NCI-H187 treated with DMSO at 0.1 percent for 48 hours (cell line): ENCODE measurements at places on chromosomes 16 and 17.

- no peak for DNase-seq
Measured at GRCh38 chr16:65846210-65846602, 520.3 kb upstream of the CDH5 start.

- DNase-seq = no peak
Measured at GRCh38 chr17:28228986-28229729, 89.8 kb upstream of the TMEM97 start.

- no peak for DNase-seq
Measured at GRCh38 chr17:80667462-80668277, 123.0 kb downstream of the RPTOR start.

- no peak for DNase-seq
Measured at GRCh38 chr17:41004397-41004796, 4.5 kb downstream of the KRTAP3-1 start.

DNA sequence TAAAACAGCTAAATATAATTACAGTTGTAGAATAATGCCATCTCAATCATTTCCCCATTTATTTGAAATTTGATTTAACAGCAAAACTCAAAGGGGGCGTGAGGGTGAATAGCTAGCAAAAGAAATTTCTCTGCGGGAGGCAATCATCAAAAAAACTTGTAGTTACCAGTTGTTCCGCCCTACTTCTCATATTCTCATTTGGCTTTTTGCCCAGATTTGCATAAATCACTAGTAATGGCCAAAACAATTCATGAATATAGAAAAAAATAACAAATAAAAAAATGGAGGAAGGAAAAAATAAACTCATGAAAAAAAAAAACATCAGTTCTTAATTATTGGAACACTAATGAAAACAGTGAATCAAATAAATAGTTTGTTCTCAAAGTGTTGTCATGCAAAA lies 722.6 kb upstream of the KIF2B start:
- DNase-seq = no peak

GRCh38 chr17:29140631-29141513 lies 39.3 kb downstream of the MYO18A start:
- no peak for DNase-seq

DNA sequence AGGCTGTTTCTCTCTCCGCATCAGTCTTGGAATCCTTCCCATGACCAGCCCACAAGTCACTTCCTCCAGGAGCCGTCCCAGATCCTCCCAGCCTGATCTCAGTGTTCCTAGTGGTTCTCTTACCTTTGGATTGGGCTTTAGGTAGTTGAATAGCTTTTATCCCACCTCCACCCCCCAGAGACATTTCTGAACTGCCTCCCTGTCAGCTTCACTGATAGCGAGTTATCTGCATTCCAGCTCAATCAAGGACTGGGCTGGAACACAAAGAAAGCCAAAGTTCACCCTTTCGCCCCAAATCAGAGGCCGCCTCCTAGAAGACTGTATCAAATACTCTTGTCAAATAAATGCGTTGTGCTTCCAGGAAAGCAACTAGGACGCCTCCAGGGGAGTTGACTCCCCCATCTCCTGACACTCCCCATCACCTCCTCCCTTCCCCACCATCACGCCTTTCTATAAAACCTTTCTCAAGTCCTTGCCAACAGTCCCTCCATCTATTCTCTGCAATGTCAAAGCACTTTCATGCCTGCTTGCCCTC lies 72.7 kb downstream of the TMEM132E start:
- DNase-seq = no peak

- DNase-seq = no peak
Measured at GRCh38 chr17:61574542-61575351, 16.3 kb downstream of the NACA2 start.

DNA sequence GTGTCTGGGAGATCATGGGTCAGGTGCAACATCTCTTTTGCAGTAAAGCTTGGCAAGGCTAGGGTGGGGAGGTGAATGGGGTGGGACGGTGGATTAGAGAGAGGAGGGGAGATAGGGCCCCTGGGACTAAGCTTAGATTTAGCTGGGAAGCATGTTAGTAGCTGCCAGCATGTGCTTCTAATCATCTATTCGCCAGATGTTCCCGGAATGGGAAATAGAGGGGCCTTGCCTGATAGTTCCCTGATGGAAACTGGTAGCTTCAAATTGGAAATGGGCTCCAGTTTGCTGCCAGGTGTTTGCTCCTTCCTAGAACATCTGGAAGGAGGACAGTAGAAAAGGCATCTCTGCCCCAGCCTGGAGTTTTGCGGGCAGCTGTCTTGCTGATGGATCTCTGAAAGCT lies 176.1 kb downstream of the CCDC182 start:
- no peak for DNase-seq

DNA sequence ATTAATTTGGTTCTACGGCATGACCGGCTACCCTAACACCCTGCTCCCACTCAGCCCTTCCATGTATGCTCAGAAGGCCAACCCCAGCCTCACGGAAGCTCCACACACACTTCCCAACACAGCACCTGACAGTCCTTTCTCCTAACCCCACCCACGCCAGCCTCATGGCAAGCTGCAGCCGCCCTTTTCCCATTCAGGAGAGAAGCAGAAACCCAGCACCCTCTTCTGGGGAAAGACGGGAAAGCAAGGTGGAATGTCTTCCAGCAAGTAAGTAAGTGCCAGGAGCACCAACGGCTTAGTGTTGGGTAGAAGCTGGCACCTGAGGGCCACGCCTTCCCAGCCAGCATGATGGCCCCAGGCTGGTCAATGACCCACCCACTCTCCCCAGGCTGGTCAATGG lies 32.1 kb downstream of the ABR start:
- DNase-seq = no peak
